Occipital lobe (tissue), 3 donors: ENCODE measurements at places on chromosomes 2 and 18.

GRCh38 chr2:121348128-121348740 is 63.2 kb upstream of the TFCP2L1 start:
- no peak for DNase-seq

DNA sequence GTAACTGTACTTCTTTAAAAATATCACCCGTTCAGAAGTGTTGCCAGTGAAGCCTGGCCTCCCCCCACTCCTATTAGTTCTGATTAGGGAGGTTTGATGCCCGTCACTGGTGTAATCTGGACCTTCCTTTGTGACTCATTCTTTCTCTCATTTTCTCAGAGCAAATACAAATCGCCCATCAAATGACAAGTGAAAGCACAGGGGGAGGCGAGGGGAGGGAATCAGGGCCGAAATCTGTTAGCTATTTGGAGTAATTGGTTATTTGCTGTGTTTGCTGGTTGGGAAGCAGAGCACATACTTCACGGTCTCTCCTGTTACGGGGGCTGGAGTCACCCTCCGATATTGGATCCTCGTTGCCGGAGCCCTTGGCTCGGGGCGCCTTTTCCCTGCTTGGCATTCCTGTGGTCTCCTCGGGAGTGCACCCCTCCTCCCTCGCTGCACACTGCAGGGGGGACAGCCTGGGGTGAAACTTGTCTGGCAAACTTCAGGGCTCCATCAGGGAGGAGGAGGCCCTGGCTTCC is 178.1 kb downstream of the DYSF start:
- DNase-seq: no peak

- no peak for DNase-seq
Measured at GRCh38 chr2:219369447-219369861, 18.3 kb downstream of the DNPEP start.

- DNase-seq: no peak
Measured at GRCh38 chr2:147659051-147659450, 185.8 kb upstream of the ACVR2A start.

DNA sequence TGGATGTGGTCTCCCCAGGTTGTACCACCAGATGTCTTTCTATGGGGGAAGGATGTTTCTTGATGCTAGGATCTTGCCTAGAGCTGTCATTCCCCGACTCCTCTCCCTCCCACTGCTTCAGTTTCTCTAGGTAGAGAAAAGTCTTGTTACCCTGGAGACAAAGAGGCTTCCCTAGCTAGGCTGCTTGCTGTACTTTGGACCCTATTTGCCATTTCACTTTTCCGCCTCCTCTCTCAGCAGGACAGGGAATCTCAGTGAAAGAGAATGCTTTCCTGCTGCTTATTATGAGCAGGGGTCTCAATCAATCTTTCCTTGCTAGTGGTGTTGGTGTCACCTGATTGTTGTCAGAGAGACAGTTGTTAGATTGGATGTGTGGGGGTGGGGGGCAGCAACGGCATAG is 818.8 kb upstream of the GYPC start:
- DNase-seq: no peak

DNA sequence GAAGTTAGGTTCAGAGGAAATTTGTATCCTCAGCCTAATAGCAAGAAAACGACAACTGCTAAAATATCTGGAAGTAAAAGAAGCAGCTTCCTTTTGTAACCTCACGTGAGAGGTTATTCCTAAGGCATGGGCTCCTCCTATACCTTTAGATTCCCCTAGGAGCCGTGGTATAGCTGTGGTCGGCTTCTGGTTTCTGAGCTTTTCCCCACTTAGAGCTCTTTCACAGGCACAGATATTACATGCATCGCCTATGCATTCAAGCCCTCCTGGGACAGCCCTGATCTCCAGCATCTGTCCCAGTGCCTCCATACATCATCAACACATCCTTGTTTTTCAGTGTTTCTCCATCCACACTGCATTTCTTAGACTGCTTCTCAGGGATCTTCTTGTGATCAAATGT is 289.0 kb downstream of the ALPK2 start:
- DNase-seq: no peak
